NCI-H1105 treated with DMSO at 0.1 percent for 48 hours (cell line): ENCODE measurements at places on chromosomes 1 and 21.
A peak's percentile ranks its signal among the peaks of the same experiment; 100 is the strongest.

GRCh38 chr1:56824938-56825337 is 5.7 kb upstream of the FYB2 start:
- DNase-seq, result no peak

DNA sequence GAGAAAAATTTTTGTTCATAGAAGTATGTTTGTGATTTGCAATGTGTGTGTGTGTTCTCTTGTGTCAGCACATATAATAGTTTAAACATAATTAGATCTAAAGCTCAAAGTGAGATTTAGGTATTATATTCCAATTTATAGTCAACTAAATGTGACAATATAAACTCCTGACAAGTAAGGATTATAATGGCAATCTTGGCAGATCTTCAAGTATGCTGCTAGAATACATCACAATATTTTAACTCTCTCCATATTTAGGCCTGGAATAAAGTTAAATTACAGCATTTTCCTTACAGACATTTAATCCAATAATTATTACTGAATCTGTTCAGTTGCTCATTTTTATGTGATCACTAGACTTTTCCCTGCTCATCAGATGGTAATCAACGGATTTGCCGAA is 65.8 kb downstream of the LYPLAL1 start:
- no peak for DNase-seq

GRCh38 chr21:24055696-24056095 is 1551.6 kb downstream of the MRPL39 start:
- no peak for DNase-seq

GRCh38 chr1:21909286-21909759 is 27.8 kb downstream of the HSPG2 start:
- DNase-seq, result no peak

DNA sequence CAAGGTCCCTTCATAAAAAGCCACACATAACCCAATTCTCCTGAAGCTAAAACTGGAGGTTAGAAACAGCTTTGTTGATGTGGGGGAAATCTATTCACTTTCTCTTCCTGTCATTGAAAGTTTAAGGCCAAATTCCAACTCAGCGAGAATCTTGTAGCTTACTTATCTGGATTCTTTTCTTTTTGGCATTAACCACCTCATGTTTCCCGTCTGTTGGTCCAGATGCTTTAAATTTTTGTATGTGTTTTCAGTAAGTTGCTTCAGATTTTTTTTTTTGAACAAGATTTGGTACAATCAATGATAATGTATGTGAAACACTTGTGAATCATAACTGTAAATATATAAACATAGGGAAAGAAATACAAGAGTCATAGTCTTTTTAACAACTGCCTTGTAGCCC is 33.7 kb upstream of the NEK7 start:
- DNase-seq, result no peak

- no peak for DNase-seq
These were observed 14.2 kb upstream of the ZBTB8A start for GRCh38 chr1:32525053-32525452.

GRCh38 chr1:19610282-19610981 is 33.7 kb upstream of the NBL1 start:
- DNase-seq, result no peak

GRCh38 chr1:94207695-94208094 is 29.7 kb downstream of the ARHGAP29 start:
- no peak for DNase-seq

DNA sequence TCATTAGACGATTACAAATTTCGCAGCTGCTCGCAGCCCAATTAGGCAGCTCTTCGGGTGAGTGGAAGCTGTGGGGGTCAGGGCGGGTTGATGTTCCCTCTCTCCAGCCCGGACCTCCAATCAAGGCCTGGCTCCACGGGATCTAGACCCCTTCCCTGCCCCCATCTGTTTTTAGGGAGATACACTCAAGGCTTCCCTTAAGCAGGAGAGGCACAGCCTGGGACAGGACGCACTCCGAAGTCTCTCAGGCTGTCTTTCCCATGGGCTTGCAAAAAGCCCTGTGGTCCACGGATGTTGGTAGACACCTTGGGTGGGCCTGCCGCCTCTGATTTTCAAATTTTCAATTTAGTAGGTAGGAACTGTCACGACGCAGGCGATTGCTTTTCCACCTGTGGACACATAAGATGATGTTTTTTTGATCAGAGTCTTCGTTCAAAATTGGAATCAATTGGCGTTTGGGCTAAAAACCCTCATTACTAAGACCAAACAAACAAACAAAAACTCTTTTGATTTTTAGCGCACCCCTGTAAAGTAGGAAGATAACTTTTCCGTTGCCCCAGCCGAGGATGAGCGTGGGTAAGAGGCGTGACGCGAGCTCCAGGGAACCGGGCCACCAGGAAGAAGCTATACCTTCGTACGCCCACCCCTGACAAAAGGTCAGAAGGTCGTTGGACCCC is 2.5 kb upstream of the LHX8 start:
- no peak for DNase-seq

DNA sequence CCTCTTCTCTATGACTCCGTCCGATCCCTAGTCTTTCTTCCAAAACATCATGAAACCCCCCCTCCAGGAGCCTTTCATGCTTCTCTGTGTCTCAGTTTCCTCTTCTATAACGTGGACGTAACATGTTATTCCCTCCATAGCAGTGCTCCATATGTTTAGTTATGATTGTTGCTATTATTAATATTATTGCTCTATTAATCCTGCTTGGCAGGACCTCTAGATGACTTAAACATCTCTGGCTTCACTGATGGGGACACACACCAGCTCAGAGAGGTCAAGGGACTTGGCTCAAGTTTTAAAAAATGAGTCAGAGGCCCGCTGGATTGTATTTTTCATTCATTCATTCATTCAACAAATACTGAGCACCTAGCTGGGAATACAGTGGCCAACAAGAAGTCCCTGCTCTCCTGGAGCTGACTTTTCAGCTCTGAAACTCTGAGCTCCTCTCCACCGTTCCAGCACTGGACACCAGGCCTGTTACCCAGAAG is 404 bp upstream of the CPLANE2 start:
- DNase-seq, result no peak

GRCh38 chr1:18176619-18177018 is 69.0 kb downstream of the IGSF21 start:
- no peak for DNase-seq

DNA sequence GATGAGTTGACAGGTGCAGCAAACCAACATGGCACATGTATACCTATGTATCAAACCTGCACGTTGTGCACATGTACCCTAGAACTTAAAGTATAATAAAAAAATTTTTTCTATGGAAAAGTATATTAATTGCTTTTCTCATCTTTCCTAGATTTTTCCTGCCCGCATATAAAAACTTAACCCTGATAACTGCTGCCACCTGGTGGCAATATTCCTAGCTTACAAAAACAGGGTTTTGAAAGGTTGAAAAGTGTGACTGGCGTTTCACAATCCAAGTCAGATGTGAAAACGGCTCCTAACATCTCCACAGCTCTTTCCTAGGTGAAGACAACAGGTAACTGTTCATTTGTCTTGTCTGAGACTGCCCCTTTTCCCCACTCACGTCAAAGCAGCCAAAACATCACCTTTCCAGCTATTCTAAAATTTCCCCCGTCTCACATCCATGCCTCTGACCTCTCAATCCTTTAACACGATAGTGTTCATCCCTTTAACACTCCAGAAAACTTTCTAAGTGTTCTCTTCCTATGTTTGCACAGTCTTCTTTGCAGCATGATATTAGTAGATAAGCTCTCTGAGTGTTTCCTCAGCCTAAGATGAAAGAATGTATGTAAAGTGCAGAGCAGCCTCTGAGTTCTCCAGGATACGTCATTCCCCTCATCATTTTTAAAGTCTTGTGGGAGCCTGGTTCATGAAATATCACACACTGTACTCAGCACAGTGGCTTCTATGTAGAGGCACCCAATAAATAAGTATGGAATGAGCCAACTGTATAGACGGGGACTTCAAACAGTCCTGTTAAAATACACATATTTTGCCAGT is 27.5 kb downstream of the OVGP1 start:
- peak; percentile 56 for DNase-seq

- DNase-seq, result no peak
These were observed 109.7 kb downstream of the PPIAL4G start for GRCh38 chr1:148373192-148373925.

DNA sequence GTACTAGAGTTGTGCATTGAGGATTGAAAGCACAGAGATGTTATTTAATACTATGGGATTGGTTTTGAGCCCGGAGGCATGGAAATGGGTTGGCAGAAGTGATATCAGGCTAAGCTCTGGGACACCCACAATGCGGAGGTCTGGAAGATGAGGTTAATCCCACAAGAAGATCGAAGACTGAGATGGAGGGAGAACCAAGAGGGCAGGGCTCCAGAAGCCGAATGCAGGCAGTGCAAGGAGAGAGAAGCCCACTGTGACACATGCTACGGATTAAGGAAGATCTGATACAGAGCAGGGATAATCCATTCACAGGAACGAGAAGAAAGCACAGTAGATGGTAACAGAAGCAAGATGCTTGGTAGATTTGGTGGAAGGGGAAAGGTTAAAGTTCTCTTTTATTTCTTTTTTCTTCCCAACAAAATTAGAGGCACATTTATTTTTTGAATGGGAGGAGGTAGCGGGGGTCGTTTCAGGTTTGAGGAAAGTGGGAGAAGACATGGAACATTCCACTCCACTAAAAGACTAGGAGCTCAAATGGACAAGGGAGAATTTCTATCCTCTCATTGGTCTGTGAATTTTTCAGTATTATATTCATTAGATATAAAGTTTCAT is 113.2 kb downstream of the NCAM2 start:
- DNase-seq, result no peak

GRCh38 chr1:151457911-151458801 is 1.1 kb downstream of the POGZ start:
- DNase-seq, result peak; percentile 73

DNA sequence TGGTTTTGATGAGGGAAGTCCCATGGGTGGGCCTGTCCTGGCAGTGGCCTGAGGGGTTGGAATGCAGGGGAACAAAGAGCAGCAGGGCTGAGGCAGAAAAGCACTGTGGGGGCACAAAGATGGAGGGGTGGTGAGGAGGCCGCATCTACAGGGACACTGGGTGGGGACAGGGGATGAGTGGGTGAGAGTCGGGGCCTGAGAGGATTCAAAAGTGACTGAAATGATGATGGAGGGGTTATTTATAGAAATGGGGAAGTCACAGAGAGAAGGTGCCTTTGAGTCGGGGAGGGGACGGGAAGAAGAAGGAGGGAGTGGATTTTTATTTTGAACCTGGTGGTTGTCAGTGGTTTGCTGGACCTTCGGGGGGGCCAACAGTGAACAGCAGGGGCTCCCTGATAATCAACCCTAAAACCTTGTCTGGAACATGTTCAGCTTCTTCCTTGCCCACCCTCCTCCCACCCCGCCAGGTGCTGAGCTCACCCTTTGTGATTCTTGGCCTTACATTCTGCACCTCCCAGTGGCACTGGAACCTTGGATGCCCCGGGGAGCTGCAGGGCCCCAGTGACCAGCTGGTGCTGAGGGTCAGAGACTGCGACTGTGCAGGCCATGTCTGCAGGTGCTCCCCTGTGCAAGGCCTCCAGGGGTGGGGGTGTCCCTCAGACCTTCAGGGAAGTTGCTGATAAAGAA is 42.9 kb downstream of the IER5 start:
- DNase-seq, result no peak

GRCh38 chr1:1065265-1065939 is 8.7 kb downstream of the RNF223 start:
- DNase-seq, result no peak

GRCh38 chr1:8004803-8005573 is 21.1 kb downstream of the ERRFI1 start:
- DNase-seq, result peak; percentile 91

DNA sequence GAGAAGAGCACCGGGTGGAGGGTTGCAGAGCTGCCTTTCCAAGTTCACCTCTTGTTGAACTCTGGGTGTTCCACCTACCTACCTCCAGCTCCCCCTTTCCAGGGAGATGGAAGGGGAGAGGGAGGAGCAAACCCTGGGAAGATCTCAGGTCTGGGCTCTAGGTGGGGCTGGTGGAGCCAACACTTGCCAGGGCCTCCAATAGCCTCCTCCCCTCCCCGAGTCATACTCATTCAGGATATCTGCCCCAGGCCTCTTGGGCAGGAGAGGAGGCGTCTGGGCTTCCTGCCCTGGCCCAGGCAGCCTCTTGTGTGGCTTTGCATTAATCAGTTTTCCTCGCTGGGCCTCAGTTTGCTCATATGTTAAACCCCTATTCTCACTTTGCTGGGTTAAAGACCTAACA is 13.4 kb downstream of the RAP1GAP start:
- no peak for DNase-seq

DNA sequence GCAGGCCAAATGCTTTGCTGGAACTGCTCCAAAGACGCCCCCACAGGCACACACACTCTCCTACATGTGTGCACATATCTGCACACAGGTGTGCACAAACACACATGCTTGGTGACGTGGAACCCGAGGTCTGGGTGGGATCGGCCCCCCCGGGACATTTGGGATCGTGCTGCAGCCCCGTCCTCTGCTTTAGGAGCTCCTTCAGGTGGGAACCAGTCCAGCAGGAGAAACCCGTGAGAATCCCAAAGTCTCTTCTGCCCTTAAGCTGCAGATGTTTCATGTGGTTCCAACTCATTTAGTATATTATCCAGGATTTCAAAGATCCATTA is 38.6 kb downstream of the UBE2G2 start:
- DNase-seq, result no peak

GRCh38 chr1:202145068-202145743 is 669 bp upstream of the ARL8A start:
- DNase-seq, result no peak

DNA sequence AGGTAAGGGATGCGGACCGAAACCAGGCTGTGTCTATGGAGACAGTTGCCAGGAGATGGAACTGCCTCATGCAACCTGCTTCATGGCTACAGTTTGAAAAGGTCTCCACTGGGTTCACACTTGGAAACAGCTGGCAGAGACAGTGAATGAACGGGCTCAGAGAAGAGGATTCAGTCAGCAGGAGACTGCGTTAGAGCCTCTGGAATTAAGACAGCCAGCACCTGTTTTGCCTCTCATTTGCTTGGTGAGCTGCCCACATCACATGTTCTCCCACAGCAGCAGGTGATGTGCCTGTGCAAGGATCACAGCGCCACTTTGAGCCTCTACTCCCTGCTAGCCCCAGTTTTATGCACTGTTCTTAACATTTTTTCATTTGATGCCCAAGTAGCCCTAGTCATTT is 321.0 kb downstream of the PLPP3 start:
- peak; percentile 22 for DNase-seq

DNA sequence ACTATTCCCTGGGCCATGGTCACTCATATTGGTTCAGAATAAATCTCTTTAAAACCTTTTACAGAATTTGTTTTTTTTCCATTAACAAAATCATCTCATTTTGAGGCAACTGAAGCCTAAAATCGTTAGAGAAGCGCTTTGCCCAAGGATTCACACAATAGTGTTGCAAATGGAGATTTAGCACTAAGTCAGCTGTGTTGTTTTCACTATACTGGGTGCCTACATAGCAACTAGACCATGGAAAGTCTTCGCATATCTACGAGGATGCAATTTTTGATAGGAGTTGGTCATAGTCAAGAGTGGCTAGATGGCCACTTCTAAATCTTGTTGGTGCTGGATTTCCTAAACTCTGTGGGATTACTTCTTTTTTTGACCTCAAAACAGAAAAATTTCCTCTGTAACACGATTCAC is 530 bp upstream of the TIPRL start:
- no peak for DNase-seq

- no peak for DNase-seq
These were observed 4.7 kb upstream of the STK40 start for GRCh38 chr1:36390411-36390810.

GRCh38 chr1:64077281-64077940 is 126.0 kb upstream of the UBE2U start:
- DNase-seq, result no peak

- DNase-seq, result no peak
These were observed 499.2 kb downstream of the SETD4 start for GRCh38 chr21:35561116-35561515.
